ENCODE measurements at places on chromosomes 12 and 14. TPM values are rescaled to one million over a fixed set of nuclear protein-coding genes. Genes with fewer than 3 reads are reported as not detected.

Gene RFX4
- polyA plus RNA-seq: not detected

Gene MSRB3
- 72.4 TPM for polyA plus RNA-seq

Gene CTSG
- polyA plus RNA-seq: not detected

Gene FGD6
- polyA plus RNA-seq: 10.7 TPM

Gene OR4E2
- not detected for polyA plus RNA-seq

Gene DCN
- 5.0 TPM for polyA plus RNA-seq

Gene HOXC6
- not detected for polyA plus RNA-seq

Gene SLC25A47
- 0.80 TPM for polyA plus RNA-seq

Gene IAPP
- polyA plus RNA-seq: not detected

Gene LGR5
- polyA plus RNA-seq: not detected

Gene TRPV4
- 6.4 TPM for polyA plus RNA-seq

Gene IL25
- polyA plus RNA-seq: 3.2 TPM

Gene FERMT2
- 75.2 TPM for polyA plus RNA-seq

GRCh38 chr12:114682106-114682784 is 1.7 kb downstream of the TBX3 start:
- no peak for DNase-seq

- DNase-seq: peak; percentile 80
These were observed 471.6 kb upstream of the FOXG1 start for GRCh38 chr14:28294834-28295440.

DNA sequence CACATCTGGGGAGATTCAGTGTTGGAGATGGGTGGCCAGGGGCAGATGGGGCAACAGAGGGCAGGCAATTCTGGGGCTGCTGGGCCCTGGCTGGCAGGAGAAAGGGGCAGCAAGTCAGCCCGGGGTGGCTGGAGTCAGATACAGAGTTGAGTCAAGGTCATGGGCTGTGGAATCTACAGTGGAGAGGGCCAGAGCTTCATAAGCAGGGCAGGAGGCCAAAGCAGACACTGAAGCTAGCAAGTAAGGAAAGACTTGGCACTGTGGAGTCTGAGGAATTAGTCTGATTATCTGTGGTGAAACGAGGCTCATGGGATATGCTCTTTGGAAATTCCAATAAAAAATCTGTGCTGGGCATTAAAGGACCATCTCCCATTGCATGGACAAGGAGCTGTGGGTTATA is 95.5 kb downstream of the TMX1 start:
- DNase-seq: peak; percentile 78

DNA sequence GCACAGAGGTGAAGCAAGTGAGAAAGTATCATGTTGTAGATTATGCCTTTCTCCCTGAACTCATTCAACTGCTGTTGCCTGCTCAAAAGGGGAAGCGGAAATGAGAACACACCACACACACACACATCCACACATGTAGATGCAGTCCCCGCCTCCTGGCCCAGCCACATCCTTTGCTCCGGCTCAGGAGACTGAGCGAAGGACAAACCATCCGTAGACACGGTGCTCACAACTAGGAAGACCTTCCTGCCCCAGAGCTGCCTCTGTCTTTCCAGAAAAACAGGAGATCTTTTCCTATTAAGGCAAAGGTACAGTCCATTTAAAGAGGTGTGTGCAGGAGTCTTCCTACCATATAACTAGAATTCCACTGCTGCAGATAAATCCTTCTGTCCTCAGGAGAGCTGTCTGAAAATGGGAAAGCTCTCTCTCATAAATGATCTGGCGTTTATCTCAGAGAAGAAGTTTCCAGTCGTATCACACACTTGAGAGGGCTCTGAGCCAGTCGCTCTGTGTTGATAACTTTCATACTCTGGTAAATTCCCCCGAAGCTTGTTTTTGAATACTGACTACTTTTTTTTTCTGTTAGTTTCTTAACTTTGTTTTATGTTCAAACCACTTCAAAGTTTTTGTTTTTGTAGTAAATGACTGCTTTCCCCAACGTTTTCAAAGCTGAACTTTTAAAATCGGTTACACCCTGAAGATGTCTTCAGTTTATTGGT is at the start of gene TESPA1:
Gene TESPA1, minus strand, starts transcription at position 105 of the 719 bp plus-strand sequence. CDS start 10,200 bp downstream, outside the sequence.
- no peak for DNase-seq

DNA sequence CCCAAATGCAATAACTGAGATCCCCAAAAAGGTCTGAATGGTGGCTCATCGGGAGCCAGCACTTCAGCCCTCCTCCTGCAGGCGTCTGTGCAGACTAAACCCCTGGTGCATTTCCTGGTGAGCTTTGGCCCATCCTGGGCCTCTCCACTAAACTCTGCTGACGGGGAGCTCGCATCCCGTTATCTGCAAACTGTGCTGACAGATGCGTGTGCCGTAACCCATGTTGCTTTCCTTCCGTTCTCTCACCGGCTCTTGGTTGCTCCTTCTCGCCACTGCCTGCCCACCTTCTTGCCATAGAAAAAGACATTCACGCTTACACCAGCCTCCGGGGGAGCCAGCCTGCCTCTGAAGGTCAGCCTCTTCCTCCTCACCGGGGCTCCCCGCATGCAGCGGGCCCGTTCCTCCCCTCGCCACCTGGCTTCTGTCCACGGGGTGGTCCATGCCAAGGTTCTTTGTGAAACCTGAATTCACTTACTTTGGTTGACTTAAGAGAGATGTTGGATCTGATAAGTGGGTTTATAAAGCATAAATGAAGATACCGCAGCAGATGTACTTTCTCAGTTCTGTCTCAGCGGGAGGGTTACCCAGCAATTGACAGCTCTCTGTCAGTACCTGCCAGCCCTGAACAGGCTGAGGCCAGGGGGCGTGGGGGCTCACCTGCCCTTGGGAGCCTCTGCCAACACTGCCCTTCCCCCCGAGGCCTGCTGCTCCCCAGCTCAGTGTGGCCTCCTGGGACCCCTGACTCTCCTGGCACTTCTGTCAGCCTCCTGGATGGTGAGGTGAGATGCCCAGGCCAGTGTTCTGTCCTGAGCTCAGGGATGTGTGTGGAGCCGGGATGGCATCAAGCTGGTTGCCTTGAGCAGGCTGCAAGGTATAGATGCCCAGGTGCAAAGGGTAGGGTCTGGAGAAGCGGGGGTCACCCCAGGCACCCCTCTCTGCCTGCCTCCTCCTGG is 14.2 kb downstream of the ZFYVE21 start:
- no peak for DNase-seq

GRCh38 chr12:10557329-10557728 is 51.6 kb downstream of the EIF2S3B start:
- DNase-seq: peak; percentile 1

DNA sequence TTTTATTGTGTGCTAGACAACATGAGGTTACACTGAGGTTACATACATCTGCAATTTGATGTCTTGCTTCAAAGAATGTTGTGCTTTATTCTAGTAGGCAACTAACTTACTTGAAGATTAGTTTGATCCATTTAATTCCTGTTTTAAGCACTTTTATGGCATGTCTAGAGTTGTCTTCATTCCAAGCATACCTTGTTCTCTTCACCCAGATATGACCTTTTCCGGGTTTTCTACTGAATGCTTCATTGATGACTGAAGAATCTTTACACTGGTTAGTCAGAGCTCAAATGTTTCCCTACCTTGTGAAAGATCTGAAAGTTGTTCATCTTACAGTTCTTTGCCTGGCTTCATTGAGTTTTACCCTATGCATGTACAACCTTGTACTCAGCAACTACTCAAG is 274.0 kb upstream of the KITLG start:
- no peak for DNase-seq

- no peak for DNase-seq
These were observed 204.3 kb downstream of the PELI2 start for GRCh38 chr14:56322531-56322930.

DNA sequence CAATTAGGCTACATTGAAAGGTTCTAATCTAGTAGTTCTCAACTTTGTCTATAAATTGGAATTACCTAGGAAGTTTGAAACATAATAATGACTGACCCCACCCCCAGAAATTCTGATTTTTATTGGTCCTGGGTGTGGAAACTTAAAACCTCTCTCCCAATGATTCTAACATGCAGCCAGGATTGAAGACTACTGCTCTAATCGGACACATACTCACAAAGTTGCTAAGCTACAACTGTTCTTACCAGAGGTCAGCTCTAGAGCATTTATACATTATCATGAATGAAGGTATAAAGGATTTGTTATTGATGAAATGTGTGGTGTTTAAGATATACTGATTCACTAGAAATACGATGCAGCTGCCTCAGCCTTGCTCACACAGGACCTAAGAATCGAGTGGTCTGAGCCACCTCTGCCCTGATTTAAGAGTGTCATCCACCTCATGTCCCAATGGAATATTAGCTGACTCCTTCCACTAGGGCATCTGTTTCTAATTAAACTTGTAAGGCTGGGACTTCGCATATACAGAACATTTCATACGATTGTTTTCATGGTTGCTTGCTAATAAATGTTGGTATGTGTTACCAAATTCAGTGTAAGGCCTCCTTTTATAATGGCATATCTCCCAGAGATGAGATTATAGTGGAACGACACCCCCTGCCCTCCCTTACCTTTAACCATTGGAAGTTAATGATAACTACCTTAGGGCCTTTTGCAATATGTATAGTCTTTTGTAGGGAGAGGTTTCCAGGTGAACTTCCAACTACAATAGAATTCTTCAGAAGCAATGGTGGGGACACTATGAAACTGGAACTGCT is 410.8 kb upstream of the PDE3A start:
- no peak for DNase-seq

GRCh38 chr14:80336608-80337106 is 125.4 kb upstream of the DIO2 start:
- no peak for DNase-seq

GRCh38 chr12:121240484-121241101 is 30.7 kb downstream of the P2RX4 start:
- no peak for DNase-seq

GRCh38 chr14:74949859-74950573 is 5.4 kb downstream of the PGF start:
- DNase-seq: no peak

DNA sequence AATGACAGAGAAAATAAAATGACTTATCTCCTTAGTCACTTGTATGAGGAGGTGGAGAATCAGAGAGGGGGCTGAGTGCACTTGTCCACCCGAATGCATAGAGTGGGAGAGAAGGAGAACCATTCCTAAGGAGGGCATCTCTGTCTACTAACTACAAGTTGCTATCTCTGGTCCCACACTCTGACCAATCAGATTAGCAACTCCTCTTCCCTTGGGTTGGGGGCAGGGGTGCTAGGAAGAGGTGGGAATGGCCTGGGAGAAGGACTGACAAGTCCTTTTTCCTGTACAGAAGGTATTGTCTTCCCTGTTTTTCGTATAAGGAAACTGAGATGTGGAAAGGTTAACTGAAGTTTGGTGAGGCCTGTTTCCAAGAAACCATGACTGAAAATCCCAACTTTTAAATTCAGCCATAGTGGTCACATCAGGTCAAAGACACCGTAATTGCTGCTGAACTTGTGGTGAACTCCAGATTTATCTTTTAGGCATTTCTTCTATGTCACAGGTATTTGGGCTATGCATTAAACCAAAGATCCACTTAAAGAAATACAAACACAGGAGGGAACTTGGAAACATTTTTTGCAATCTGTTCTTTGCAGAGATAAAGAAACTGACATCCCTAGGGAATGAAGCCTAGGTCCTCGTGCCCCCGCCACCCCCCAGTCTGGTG is 207.8 kb downstream of the CRADD start:
- peak; percentile 56 for DNase-seq

- DNase-seq: no peak
These were observed 98.9 kb downstream of the ZFP36L1 start for GRCh38 chr14:68693926-68694325.

- no peak for DNase-seq
These were observed 125.0 kb downstream of the RAD51B start for GRCh38 chr14:67944605-67945004.

- peak; percentile 42 for DNase-seq
These were observed 13.4 kb downstream of the TNFAIP2 start for GRCh38 chr14:103136388-103137271.

DNA sequence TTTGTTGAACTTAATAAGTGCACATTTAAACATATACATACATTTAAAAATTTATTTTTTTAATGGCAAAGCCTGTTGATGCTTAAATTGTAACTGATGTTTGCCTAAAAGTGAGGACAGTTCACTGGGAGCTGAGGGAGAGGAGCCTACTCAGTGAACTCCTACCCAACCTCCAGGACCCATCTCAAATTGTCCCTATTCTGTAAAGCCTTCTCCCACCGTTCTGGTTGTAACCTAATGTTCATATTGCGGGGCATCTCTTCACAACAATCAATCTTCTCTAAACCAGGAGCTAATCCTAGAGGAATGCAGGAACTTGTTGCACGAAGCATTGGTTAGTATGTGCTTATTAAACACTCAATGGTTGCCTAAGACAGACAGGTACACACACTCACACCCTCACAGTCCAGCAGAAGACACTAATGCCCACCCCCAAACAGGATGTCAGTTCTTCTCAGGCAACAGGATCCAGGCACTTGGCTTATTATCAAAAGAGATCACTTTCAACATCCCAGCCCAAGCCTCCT is 1.8 kb downstream of the CLMN start:
- no peak for DNase-seq

DNA sequence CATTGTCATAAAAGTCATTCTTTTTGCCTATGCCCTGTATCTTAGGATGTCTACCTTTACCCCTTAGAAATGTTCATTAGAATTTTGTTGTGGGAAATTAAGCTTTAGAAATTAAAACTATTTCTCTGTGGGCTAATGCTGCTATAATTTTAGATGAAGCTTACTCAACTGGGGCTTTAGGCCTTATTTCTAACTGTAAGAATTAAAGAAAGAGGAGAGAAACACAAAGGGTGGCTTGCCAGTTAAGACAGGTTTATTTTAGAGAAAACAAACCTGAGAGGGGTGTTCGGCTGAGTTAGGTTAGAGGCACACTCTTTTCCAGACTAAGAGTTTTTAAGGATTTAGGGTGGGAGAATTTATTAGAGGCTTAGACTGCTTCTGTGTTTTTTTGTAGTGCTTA is 6.4 kb downstream of the TRIP11 start:
- DNase-seq: no peak

GRCh38 chr12:109600995-109601394 is 27.4 kb downstream of the MVK start:
- no peak for DNase-seq

DNA sequence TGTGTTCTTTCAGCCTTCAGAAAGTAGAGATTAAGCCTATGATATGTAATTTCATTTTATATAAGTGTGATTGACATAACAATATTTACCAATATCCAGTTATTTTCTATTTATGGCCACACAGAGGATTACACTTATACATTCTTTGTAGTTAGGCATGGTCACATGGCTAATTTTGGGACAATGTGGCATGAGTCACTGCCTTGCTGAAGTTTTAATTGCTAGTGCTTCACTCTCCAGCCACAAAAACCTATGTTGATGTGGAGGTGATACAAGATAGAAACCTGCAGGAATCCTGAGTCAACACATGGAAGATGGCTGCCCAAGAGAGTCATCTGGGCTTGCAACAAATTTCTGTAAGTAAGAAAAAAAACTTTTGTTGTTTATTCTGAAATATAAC is 17.0 kb downstream of the CLEC14A start:
- DNase-seq: no peak

- DNase-seq: no peak
These were observed 708.6 kb downstream of the DIO2 start for GRCh38 chr14:79502751-79503148.

GRCh38 chr12:66665435-66665985 is 13.4 kb downstream of the GRIP1 start:
- DNase-seq: no peak

GRCh38 chr12:53481939-53482586 is 17.2 kb downstream of the MAP3K12 start:
- DNase-seq: peak; percentile 36
